ENCODE measurements at places on chromosomes 7 and 10. TPM values are rescaled to one million over a fixed set of nuclear protein-coding genes. Genes with fewer than 3 reads are reported as not detected.

The MMP21 gene
- not detected for total RNA-seq

The BMPR1A gene
- 41.2 TPM for total RNA-seq

The LLCFC1 gene
- total RNA-seq = not detected

The ANTXRL gene
- not detected for total RNA-seq

The BICC1 gene
- total RNA-seq = 9.2 TPM

The VSTM2A gene
- not detected for total RNA-seq

The LRMDA gene
- 20.0 TPM for total RNA-seq

The ZNF804B gene
- total RNA-seq = not detected

The SLC26A5 gene
- total RNA-seq = 1.9 TPM

The EVX1 gene
- total RNA-seq = not detected

The FGL2 gene
- total RNA-seq = 32.1 TPM

The C10orf105 gene
- total RNA-seq = 0.52 TPM

The LOXL4 gene
- 6.2 TPM for total RNA-seq

The TSC22D4 gene
- 51.8 TPM for total RNA-seq

The PITX3 gene
- not detected for total RNA-seq

The C10orf67 gene
- 1.6 TPM for total RNA-seq

The PRSS1 gene
- not detected for total RNA-seq
